ENCODE measurements at places on chromosomes 2 and 18.

DNA sequence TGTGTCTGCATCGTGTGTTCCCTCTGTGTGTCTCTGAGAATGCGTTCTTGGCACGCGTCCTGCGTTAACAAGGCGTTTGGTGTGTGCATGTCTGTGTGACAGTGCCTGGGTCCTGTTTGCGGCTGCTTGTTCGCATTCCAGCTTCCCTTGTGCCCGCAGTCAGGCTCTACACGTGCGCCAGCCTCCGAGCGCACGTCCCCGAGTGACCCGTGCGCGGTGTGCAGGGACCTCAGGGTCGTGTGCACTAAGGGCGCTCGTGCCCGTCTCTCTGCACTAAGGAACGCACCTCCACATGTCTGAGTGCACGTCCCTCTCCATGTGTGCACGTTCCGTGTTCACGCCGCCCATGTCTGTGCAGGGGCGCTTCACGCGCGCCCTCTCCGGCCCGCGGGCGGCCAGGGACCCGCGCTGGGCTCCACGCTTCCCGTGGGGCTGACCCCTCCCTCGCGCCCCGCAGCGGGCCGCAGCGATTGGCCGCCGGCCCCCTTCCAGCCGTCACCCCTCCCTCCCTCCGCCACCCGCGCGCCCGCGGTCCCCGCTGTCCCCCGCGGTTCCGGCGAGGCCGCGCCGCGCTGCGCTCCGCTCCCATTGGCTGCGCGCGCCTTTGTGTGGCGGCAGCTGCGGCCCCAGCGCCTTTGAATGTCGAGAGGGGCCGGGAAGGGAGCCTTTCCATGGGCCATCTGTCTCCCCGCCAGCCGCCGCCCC is 229.4 kb downstream of the HAUS1 start:
- DNase-seq, result no peak

DNA sequence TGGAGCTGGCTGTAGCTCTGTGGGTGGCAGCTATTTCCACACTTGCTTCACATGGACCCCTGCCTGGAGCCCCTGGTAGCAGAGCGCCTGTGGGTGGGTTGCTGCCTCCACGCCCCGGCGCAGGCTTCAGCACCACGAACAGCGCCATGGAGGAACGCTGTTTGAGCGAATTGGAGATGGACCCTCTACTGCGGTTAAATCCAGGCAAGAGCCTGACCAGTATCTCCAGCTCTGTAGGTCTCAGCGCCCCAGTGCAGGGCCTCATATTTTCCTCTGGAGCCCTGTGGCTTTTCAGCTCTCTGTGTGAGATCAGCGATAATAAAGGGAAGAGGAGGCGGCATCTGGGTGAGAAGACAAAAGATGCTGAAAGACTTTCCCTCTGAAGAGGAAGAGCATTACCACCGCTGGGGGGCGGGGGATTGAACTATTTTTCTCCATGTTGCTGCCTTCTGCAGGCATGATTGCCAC is 12.0 kb downstream of the ONECUT2 start:
- DNase-seq, result no peak

DNA sequence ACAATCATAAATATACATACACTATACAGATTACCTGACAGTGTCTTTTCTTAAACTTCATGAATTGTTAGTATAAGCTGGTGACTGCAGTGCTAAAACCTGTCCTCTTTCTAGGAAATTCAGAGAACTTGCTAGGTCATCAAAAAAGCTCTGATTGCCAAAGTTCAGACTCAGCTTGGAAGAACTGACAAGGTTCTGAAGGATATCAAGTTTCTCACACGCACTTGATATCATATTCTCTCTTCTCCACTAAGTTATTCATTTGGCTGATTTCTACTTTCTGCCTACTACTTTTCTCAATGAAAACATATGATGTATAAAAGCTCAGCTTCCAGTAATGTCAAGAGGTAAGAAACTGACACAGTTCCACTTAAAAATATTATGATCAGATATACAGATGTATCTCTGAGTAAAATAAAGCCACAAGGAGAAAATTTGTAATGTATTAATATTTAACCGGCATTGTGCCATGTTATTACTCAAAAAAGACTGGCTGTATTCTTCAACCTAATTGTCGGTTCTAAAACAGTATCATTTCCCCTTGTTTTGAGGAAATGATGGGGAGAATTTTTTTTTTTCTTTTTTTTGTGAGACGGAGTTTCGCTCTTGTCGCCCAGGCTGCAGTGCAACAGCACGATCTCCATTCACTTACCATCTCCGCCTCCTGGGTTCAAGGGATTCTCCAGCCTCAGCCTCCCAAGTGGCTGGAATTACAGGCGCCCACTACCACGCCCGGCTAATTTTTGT is 2.4 kb downstream of the OSBPL1A start:
- DNase-seq, result no peak

GRCh38 chr2:1209761-1210160 is 203.5 kb upstream of the TPO start:
- no peak for DNase-seq

DNA sequence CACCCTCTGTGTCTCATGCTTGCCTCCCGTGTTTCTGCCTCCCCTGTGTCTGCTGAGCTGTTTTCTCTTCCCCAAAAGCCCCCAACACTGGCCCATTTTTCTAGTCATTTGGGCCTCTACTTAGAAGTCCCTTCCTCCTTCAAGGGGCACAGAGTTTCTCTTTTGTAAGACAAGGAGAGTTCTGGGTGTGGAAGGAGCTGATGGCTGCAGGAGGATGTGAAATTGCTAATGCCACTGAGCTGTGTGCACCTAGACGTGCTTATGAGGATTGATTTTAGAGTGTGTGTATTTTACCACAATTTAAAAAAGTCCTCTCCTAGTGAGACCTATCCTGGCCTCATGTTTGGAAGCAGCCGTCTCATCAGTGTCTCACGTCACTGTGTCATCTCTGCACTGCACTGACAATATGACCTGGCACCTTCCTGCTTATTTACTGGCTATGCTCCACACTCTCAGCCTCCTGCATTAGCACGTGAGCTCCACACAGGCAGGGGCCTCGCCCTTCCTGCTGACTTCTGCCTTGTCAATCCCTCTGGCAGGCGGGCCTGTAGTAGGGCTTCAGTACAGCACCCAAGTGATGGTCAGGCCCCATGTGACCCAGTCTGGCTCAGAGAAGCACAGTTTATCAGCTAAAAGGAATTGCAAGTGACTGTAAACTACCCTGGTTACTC is 8.0 kb upstream of the MBP start:
- DNase-seq, result peak; percentile 53

DNA sequence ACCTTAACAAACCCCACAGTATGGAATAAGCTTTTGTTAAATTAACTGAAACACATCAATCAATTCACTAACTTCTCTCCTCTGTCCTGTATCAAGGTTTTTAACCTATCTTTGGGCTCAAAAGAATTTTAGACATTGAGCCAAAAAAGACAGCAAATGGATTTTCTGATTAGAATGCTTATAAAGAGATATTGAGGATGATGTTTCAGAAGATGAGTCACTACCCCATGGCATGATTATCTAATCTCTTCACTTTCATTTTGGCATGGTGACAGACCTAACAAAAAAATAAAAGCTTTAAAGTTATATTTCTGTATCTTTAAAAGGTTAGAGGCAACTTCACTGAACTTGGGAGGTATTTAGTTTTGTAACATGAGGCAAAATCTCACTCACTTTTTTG is 55.5 kb downstream of the SGPP2 start:
- no peak for DNase-seq

DNA sequence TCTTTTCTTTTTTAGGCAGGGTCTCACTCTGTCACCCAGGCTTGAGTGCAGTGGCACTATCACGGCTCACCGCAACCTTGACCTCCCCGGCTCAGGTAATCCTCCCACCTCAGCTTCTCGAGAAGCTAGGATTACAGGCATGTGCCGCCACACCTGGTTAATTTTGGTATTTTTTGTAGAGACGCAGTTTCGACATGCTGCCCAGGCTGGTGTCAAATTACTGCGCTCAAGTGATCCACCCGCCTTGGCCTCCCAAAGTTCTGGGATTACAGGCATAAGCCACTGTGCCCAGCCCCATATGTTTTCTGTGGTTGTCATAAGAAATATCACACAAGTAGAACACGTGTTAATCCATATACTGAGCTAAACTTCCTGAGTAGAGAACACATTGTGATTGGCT is 14.6 kb downstream of the ENOSF1 start:
- no peak for DNase-seq

- DNase-seq, result no peak
These were observed 578 bp downstream of the IWS1 start for GRCh38 chr2:127525691-127526131.

GRCh38 chr2:43216629-43217028 is 9.8 kb downstream of the ZFP36L2 start:
- DNase-seq, result no peak

Measured in activated effector memory CD4-positive, alpha-beta T cell treated with Interleukin-2 at 50 U/mL for 16 hours (primary cell).